Thyroid gland (tissue), 4 donors: ENCODE measurements at places on chromosomes 7 and 10. TPM values are rescaled to one million over a fixed set of nuclear protein-coding genes. Genes with fewer than 3 reads are reported as not detected.

- no peak overlapping the region for H3K27ac ChIP-seq
- no peaks in the 10 kb centered on the region for H3K4me1 ChIP-seq
- no peak overlapping the region for H3K4me3 ChIP-seq
- no peaks in the 10 kb centered on the region for H3K36me3 ChIP-seq
Observed at GRCh38 chr7:94810496-94810895, 96.9 kb upstream of the PPP1R9A start.

DNA sequence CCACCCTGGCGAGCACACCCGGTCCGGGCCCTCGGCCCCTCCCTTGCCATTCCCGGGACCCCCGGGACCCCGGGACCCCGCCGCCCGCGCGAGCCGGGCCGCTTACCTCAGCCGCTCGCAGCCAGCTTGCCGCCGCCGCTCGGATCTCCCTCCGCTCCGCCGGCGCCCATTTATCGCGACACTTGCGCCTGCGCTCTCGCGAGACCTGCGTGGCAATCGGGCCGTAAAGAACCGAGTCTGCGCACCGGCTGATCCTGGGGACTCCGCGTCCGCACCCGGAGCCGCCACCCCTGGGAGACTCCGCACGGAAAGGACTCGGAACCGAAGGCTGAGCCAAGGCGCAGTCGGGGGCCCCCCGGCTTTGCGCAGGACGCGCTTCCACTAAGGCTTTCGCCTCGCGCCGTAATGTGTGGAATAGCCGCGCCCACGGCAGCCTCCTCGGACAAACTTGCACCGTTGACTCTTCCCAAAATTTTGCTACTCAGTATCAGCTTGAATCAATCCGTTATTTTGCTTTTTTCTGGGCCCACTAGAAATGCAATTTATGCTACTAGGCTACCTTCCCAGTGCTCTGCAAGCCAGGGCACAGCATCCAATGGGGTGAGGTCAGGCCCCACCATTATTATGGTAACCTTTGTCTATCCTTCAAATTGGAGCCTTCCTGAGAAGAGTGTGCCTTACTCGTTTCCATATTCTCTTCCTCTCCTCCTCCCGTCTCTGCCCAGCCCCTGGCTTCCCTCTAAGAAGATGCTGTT lies at the start of gene MAD1L1:
Gene MAD1L1 (minus strand): TSS at position 180 of the 755 bp plus-strand sequence. CDS start 2,812 bp downstream, outside the sequence.
- H3K27me3 ChIP-seq: no peaks in the 10 kb centered on the region
- peak within 1 kb of the TSS; percentile 100 for H3K4me3 ChIP-seq
- peak; percentile 87 for DNase-seq
- peaks cover 18% of the 10 kb centered on the region for H3K4me1 ChIP-seq

DNA sequence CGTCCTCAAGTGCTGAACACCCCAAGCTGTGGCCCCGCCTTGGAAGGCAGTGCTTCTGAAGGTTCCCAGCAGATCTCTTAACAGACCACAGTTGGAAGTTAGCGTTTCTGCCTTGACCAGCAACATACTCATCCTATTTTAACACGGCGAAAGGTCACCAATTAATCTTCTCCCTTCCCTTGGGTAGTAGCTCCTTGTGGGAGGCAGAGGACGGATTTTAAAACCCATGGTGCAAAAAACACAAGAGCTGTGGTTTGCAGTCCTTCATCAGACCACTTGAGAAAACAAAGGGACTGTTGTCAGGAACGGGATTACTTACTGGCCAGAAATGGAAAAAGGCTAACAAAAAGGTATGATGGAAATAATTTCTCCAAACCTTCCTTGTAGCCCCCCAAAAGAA lies 87.3 kb downstream of the BEND7 start:
- H3K4me3 ChIP-seq: no peak overlapping the region
- DNase-seq: no peak
- H3K36me3 ChIP-seq: no peaks in the 10 kb centered on the region

GPNMB gene
- 63.8 TPM for total RNA-seq

GHRHR gene
- total RNA-seq: not detected

- H3K4me1 ChIP-seq: no peaks in the 10 kb centered on the region
- H3K4me3 ChIP-seq: no peak overlapping the region
- no peak for DNase-seq
- H3K27ac ChIP-seq: no peak overlapping the region
Observed at GRCh38 chr7:92767437-92767836, 68.9 kb downstream of the CDK6 start.

- H3K27me3 ChIP-seq: no peaks in the 10 kb centered on the region
- no peaks in the 10 kb centered on the region for H3K36me3 ChIP-seq
- H3K4me1 ChIP-seq: peaks cover 26% of the 10 kb centered on the region
- DNase-seq: peak; percentile 49
- peak overlapping the region; percentile 89 for H3K27ac ChIP-seq
- H3K4me3 ChIP-seq: no peak overlapping the region
Observed at GRCh38 chr10:78963074-78964034, 105.4 kb upstream of the ZMIZ1 start.

EGFR gene
- 75.0 TPM for total RNA-seq

DNA sequence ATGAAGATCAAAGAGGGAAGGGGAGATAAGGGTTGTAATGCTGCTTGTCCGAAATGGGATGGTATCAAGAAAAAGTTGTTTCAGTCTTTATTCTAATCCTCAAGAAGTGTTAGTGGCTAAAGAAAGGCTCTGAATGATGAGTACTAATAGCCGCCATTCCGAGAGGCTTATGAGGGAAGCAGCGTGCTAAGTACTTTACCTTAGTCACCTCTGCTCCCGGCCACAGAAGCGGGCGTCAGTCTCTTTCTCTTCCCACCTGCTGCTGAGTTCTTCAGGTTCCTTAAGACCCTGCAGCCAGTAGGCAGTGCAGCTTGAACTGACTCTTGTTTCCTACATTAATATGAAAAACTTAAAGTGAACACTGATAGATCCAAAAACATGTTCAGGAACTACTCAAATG lies 73.1 kb downstream of the EEPD1 start:
- no peak for DNase-seq
- no peaks in the 10 kb centered on the region for H3K36me3 ChIP-seq
- no peaks in the 10 kb centered on the region for H3K4me1 ChIP-seq
- no peak overlapping the region for H3K27ac ChIP-seq

- no peaks in the 10 kb centered on the region for H3K4me1 ChIP-seq
- H3K27ac ChIP-seq: no peak overlapping the region
- DNase-seq: no peak
- no peaks in the 10 kb centered on the region for H3K27me3 ChIP-seq
Observed at GRCh38 chr7:22640269-22640668, 86.7 kb upstream of the IL6 start.

DNA sequence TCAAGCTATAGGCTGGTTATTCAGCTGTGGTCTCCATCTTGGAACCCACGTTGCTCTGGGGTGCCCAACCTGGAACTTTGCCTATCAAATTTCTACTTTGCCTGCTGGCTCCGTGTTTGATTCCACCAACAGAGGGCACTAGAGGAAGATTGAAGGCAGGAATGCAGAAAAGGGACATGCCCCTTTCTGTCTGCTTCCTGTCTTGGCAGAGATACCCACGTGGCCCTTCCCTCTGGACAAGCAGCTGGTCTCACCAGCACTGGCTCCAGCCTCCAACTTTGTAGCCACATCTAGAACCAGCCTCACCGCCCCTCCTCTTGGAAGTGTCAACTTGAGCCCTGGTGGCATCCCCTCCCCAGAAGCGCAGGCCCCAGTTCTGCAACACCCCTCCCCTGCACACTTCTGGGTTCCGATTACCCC lies 52.1 kb upstream of the ZNF438 start:
- no peak overlapping the region for H3K27ac ChIP-seq
- no peaks in the 10 kb centered on the region for H3K4me1 ChIP-seq
- peak; percentile 55 for DNase-seq
- H3K4me3 ChIP-seq: no peak overlapping the region
- H3K36me3 ChIP-seq: no peaks in the 10 kb centered on the region

- H3K27ac ChIP-seq: no peak overlapping the region
- H3K36me3 ChIP-seq: no peaks in the 10 kb centered on the region
- no peak for DNase-seq
- no peaks in the 10 kb centered on the region for H3K27me3 ChIP-seq
- no peaks in the 10 kb centered on the region for H3K4me1 ChIP-seq
Observed at GRCh38 chr10:22606164-22606614, 108.2 kb downstream of the PIP4K2A start.

RBM20 gene
- total RNA-seq: 1.7 TPM

ZNF12 gene
- total RNA-seq: 43.9 TPM

- no peak for DNase-seq
- H3K4me1 ChIP-seq: no peaks in the 10 kb centered on the region
- peaks cover 81% of the 10 kb centered on the region for H3K36me3 ChIP-seq
- H3K27me3 ChIP-seq: no peaks in the 10 kb centered on the region
Observed at GRCh38 chr10:1009071-1009494, 16.6 kb downstream of the IDI2 start.

GRCh38 chr10:88793712-88794299 lies 8.7 kb upstream of the LIPM start:
- no peak for DNase-seq
- H3K27me3 ChIP-seq: no peaks in the 10 kb centered on the region
- H3K4me1 ChIP-seq: no peaks in the 10 kb centered on the region
- no peak overlapping the region for H3K4me3 ChIP-seq
- H3K27ac ChIP-seq: no peak overlapping the region

GRCh38 chr10:122497241-122497640 lies 35.9 kb downstream of the HTRA1 start:
- no peaks in the 10 kb centered on the region for H3K27me3 ChIP-seq
- no peak overlapping the region for H3K4me3 ChIP-seq
- no peak overlapping the region for H3K27ac ChIP-seq
- DNase-seq: no peak
- peaks cover 25% of the 10 kb centered on the region for H3K4me1 ChIP-seq

DNA sequence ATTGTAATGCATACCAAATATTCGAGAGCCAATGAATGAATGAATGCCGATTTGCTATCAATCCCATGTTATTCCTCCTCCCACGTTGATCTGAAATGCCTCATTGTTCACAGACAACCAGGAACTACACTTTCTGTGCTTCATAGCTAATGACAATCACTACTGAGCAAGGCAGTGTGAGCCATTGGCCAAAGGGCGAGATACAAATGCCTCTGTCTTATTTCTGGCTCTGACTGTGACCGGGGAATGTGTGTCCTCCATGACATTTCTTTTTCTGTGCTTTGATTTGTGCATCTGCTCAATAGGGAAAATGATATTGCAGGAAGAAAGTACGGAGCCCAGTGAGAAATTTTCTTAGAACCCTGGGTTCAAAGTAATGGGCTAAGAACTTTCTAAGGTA lies 217.1 kb downstream of the CXCL12 start:
- H3K4me3 ChIP-seq: no peak overlapping the region
- H3K27me3 ChIP-seq: no peaks in the 10 kb centered on the region
- peaks cover 4% of the 10 kb centered on the region for H3K4me1 ChIP-seq
- no peak overlapping the region for H3K27ac ChIP-seq
- H3K36me3 ChIP-seq: no peaks in the 10 kb centered on the region
